Cortex of kidney (tissue), 1 donor: ENCODE measurements at places on chromosomes 12 and 14.

DNA sequence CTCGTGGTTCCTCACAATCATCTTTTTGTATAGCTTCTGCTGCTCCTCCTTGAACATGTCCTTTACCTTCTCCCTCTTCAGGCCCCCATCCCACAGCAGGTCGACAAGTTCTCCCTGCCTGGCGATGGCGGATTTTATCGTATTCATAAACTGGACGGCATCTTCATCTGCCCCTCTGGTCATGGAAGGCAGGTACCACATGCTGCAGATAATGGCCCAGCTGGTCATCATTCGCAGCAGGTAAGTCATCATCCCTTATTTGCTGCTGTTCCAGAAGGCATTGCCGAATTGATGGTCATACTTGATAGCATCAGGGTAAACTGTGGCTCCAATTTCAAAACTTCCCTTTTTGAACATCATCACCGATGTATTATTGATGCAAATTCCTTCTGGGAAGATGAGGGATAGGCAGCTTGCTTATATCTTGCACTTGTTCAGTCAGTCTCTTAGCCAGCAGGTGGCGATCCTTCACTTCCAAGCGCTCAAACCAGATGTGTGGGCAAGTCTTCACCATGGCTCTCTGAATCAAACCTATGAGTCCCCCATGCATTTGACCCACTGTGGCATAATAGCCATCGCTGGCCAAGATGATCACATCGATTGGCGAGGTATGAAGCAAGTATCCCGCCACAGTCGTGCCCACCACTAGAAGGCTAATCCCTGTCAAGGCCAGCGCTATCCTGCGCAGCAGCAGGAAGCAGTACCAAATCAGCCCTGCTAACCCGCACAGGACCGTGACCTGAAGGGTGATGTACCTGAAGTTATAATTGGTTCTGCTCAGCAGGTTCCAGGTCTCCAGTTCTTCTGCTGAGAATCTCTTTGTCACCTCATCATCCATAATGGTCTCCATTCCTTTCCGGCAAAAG is 381.5 kb upstream of the STXBP6 start:
- DNase-seq: no peak

DNA sequence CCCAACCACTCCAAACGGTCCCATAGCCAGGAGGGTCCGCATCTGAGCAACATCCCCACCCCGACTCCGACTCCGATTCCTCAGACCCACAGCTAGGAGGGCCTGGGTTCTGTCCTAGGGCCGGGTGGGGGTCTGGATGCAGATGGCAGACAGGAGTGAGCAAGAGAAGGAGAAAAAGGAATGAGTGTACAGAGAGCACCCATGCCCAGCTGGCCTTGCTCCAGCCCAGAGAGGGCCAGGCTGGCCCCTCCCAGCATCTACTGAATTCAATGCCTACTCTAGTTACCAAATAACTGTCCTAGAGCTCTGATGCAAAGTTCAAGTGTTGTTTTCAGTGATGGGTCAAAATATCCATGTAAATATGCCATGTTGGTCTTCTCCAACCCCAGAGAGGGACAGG is 40.8 kb downstream of the VDR start:
- DNase-seq: no peak

DNA sequence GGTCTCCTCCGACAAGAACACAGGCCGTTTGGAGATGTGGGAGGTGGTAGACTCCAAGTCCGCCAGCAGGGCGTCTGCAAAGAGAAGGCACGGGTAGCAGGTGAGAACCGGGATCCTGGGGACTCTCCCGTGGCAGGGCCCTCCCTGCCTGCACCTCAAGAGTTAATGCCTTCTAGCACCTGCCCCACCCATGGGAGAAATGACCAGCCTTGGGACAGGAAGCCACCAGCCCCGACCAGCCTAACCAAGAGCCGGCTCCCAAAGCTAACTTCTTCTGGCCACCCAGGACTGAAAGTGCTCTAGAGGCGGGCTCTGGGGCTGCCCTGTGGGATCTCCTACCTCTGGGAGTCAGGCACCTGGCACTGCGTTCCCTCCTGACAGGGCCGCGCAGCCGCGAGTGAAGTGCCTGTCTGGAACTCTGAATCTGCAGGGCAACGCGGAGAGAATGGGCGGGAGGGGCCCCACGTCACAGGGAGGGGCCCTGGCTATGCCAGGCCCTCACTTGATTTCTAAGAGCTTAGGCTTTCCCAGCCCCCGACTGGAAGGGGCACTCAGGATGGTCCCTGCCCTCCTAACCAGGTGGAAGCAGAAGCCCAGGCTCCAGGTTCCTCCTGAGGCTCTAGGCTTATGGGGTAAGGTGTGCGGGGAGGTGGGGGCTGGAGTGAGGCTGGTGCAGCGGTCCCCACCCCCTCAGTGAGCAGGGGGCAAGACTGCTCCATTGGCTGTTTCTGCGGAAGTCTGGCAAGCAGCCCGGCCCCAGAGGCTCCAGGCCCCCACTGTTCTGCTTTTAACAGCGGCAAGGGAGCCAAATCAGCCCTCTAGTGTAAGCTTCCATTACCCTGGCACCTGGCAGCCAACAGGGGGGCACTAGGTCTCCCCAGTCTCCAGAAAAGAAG is 23.6 kb upstream of the RPLP0 start:
- DNase-seq: no peak

- no peak for DNase-seq
Measured at GRCh38 chr12:90321369-90321768, 612.7 kb upstream of the ATP2B1 start.

DNA sequence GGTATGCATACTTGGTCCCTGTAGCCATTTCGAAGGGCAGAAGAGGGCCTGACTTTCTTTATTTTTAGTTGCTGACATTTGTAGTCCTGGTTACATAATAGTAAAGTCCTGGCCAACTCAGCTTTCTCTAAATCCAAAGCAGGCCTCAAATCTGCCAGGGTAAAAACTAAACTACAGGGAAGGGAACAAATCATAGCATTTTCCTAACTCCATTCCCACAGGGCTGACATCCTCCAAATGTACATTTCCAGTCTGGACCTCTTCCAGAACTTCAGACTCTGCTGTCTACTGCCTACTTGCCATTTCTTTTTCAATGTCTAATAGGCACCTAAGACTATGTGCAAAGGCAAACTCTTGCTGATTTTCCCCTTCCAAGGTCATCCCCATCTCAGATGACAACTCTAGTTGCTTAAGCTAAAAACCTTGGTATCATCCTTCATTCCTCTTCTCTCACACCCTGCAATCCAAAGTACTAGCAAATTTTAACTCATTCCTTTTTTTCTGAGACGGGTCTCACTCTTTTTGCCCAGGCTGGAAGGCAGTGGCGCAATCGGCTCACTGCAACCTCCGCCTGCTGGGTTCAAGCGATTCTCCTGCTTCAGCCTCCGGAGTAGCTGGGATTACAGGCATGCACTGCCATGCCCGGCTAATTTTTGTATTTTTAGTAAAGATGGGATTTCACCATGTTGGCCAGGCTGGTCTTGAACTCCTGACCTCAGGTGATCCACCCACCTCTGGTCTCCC is 2.0 kb downstream of the DDIT3 start:
- no peak for DNase-seq

DNA sequence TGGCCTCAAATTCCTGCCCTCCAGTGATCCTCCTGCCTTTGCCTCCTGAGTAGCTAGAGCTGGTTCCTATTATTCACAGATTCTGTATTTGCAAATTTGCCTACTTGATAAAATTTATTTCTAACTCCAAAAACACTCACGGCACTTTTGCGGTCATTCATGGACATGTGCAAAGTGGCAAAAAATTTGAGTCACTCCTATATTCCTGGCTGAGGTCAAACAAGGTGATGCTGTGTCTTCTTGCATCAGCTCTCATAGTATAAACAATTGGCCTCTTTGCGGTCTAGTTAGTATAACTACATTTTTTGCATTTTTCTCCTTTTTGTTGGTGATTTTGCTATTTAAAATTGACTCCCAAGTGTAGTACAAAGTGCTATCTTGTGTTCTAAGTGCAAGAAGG is 24.7 kb downstream of the ATF1 start:
- DNase-seq: no peak

DNA sequence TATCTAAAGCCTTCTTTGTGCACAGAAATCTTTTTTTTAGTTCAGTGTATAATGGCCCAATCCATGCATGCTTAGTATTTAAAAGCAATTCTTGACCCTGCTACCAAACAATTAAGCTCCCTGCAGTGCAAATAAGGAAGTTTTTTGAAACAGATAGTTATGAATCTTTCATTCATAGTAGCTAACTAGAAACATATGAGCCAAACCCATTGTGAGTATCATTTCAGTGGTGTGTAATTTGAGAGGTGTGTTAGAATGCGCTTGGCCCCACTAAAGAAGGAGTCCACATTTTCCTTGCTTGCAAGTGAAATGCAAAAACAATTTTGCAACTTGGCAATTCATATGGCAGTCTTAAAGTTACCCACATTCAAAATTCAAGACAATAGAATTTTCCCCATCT is 14.4 kb downstream of the EPS8 start:
- no peak for DNase-seq

DNA sequence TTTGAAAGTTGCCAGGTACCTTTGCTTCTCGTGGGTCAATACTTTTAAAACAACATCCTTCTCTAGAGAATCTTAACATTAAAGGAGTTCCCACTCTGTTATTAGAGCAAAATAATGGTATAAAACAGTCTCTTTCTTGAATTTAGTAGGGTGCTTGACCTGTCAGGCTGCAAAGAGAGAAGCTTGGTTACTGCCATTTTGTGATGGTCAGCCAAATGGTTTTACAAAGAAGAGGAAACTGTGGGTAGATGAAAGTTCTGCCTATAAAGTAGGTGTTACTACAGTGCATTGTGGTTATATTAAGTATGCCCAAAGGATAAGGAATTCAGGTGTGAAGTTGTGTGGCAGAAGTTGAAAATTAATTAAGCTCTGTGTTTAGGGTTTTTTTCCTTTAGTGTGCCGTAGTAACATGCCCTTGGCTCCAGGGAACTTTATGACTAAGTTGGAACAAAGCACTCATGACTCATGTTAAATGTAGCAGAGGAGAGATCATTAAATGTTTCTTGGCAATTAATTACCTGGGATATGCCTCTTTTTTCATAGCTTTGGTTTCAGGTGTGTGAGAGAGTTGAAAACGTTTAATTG is 354.0 kb upstream of the KITLG start:
- DNase-seq: no peak
